ENCODE measurements at places on chromosomes 6 and 20.

- no peak for DNase-seq
Observed at GRCh38 chr6:42993445-42993844, 9.1 kb downstream of the PPP2R5D start.

DNA sequence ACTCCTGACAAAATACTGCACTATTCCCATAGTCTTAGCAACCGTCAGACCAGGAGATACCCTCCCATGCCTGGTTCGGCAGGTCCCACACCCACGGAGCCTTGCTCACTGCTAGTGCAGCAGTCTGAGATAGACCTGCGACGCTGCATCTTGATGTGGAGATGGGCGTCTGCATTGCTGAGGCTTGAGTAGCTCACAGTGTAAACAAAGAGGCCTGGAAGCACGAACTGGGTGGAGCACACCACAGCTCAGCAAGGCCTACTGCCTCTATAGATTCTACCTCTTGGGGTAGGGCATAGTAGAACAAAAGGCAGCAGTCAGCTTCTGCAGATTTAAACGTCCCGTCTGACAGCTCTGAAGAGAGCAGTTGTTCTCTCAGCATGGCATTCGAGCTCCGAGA is 25.4 kb downstream of the TMEM244 start:
- no peak for DNase-seq

GRCh38 chr6:64238071-64238470 is 602.5 kb downstream of the PHF3 start:
- DNase-seq, result no peak

GRCh38 chr20:38062890-38063289 is 29.3 kb downstream of the RPRD1B start:
- DNase-seq, result no peak

- DNase-seq, result no peak
Observed at GRCh38 chr20:8021541-8022269, 2.1 kb upstream of the TMX4 start.

GRCh38 chr20:44601801-44602204 is 19.4 kb downstream of the PKIG start:
- no peak for DNase-seq

- DNase-seq, result no peak
Observed at GRCh38 chr6:56827908-56828649, 126.8 kb upstream of the BEND6 start.

- DNase-seq, result no peak
Observed at GRCh38 chr6:110399219-110400071, 15.9 kb downstream of the DDO start.

DNA sequence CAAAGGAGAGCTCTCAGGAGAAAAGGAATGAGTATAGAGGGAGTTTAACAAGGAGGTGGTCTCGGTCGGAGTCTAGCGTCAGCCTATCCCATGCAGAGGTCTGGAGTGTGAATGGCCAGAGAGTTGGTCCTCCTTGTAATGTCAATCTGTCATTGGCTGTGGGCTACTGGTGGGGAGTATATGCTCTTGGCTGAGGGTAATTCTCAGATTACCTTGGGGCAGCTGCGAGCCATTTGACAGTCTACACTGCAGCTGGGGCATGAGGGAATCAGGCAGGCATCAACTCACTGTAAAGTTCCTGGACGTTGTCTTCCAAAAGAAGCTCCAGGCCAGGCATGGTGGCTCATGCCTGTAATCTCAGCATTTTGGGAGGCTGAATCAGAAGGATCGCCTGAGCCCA is 48.1 kb downstream of the EBF4 start:
- no peak for DNase-seq

- DNase-seq, result no peak
Observed at GRCh38 chr6:83368577-83368976, 62.3 kb downstream of the ME1 start.

- no peak for DNase-seq
Observed at GRCh38 chr6:79814940-79815339, 132.4 kb downstream of the ELOVL4 start.

DNA sequence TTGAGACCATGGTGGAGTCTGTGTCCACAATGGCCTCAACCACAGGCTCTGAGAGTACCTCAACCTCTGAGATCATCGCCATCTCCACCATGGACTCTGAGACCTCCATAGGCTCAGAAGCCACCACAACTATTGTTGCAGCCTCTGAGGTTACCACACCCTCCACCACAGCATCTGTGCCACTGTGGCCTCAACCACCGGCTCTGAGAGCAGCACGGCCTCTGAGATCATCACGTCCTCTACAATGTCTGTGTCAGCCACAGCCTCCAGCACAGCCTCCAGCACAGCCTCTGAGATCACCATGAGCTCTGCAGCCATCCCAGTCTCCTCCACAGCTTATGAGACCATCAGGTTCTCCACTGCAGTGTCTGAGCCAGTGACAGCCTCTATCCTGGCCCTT is 19.4 kb upstream of the MUC21 start:
- DNase-seq, result no peak

DNA sequence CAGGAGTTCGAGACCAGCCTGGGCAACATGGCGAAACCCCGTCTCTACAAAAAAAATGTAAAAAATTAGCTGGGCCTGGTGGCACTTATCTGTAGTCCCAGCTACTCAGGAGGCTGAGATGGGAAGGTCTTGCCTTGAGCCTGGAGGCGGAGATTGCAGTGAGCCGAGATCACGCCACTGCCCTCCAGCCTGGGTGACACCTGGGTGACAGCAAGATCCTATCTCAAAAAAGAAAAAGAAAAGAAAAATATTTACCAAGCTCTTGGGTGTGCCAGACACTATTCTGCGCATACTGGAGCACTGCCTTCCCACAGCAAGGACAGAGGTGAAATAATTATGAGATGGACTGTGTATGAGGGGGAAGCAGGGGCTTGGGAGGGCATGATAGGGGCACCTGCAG is 19.6 kb downstream of the POFUT1 start:
- no peak for DNase-seq

Measured in osteocyte (in vitro differentiated cells).